ENCODE measurements at places on chromosomes 6 and 20.

- DNase-seq = peak; percentile 50
Observed at GRCh38 chr6:17871836-17872235, 115.6 kb downstream of the KIF13A start.

GRCh38 chr6:133567636-133568035, 321.3 kb upstream of the TCF21 start:
- DNase-seq = peak; percentile 62

GRCh38 chr20:44423480-44423879, 52.2 kb upstream of the TTPAL start:
- DNase-seq = no peak

GRCh38 chr6:150478656-150479545, 110.1 kb downstream of the IYD start:
- DNase-seq = no peak

DNA sequence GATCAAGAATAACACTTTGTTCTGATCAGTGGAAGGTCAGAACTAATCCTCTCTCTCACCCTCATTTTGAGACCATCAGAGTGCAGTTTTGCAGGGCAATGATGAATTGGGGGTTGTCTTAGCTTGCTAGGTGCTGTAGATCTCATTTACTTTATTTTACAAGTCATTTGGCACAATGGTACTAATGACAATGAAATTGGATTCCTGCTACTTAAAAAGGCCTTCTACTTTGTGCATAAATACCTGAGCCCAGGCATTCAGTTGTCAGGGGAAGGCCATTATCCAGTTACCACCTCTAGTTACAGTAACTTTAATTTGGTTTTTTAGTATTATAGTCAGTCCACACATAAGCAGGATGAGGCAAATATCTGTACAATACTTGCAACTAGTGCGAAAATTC, 240.0 kb downstream of the HDGFL1 start:
- DNase-seq = no peak

DNA sequence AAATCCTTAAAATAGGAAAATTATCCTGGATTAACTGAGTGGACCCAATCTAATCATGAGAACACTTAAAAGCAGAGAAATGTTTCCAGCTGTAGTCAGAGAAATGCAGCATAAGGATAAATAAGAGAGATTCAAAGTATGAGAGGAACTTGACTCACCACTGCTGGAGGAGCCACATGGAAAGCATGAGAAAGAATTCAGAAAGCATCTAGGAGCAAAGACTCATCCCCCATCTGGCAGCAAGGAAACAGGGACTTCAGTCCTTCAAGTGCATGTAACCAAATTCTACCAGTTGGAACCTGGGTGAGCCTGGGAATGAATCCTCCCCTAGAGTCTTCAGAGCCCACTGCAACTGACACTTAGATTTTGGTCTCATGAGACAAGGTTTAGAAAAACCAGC, 33.7 kb downstream of the RNF146 start:
- peak; percentile 86 for DNase-seq

DNA sequence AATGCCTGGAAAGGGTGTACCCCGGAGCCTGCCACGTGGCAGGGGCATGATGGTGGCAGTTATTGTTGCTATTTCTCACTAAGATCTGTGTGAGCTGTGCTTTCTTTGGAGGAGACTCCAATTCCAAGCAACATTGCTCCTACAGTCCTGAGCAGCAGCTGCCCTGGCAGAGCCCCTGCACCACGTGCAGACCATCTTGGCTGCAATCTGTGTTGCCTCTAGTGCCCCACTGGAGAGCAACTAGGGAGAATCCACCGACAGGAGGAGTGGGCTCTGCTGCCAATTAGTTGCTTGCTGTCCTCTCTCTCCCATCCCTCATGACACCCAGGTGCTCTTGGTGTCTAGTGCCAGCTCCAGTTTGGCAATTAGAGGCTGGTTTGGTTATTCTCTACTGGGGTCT, 116.0 kb downstream of the PXDC1 start:
- no peak for DNase-seq
